Brain (organoid and tissue), 16 donors: ENCODE measurements at places on chromosomes 5 and 9.

- DNase-seq, result no peak
Measured at GRCh38 chr5:120251898-120252297, 212.2 kb upstream of the PRR16 start.

GRCh38 chr5:33523208-33523771 lies 82.5 kb downstream of the TARS1 start:
- no peak for DNase-seq

- DNase-seq, result no peak
Measured at GRCh38 chr5:55650386-55650785, 61.7 kb downstream of the SLC38A9 start.

DNA sequence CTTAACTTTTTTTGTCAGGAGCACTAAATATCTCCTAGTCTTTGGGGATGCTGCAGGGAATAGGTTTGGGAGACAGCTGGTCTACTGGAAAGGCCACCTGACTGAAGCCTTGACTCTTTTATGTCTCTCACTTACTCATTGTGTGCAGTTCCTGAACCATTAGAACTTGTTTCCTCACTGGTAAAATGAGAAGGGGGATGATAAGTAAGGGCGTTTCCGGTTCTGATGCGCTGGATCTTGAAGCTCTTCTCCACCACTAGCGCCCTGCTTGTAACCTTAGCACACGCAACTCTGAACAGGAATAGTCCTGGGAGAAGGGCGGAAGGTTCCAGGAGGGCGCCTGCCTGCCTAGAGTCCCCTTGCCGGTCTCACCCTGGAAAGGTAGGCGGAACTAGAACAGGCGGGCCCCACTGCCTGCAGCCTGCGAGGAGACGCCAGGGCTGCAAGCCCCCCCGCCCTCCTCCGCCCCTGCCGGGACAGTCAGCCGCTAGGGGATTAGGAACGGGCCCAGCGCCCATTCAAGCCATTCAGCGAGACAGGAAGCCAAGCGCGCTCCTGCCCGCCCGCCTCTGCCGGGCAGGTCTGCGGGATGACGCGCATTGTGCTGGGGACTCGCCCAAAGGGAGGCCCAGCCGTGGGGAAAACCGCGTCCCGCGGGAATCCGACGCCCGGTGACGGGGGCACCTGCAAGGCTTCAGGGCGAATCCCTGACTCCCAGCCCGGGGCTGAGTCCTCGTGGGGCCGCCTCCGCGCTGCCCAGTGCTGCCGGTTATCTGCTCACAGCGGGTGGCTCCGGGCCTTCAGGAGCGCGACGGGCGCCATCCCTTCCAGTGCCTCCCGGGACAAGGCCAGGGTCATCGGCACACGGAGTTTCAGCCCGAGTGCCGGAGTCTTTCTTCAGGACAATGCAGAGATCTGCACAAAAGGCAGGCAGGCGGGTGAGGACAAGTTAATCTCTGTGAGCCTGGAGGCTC lies 44.0 kb upstream of the XPA start:
- peak; percentile 55 for DNase-seq

DNA sequence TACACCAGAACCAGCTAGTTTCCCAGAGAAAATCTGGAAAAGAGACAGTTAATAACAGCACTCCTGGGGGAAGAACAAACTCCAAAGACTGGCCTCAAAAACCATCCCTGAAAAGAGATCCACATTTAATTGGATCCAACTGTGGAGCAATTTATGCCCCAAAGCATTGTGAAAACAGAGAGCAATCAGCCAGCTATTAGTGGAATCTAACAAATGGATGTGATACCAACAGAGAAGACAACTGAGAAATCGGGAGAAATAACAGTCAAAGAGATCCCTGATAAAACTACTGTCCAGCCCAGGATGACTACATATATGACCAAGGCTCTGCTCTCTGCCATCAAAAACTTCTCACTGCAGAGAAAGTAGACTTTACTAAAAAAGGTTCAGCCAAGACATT lies 40.5 kb upstream of the TRIO start:
- no peak for DNase-seq

- DNase-seq, result no peak
Measured at GRCh38 chr5:34538026-34538672, 118.0 kb upstream of the RAI14 start.

DNA sequence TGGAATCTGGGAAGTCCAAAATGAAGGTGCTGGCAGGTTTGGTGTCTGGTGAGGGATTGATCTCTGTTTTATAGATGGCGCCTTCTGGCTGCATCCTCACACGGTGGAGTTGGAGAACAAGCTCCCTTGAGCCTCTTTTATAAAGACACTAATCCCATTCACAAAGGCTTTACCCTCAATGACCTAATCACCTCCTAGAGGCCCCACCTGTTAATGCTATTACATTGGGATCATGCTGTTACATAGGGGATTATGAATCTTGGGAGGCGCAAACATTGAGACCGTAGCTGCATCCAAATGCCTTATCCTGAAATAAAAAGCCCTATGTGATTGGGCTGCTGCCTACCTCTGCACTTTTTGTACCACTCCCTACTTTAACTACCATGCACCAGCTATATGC lies 197.1 kb upstream of the HMHB1 start:
- DNase-seq, result no peak

DNA sequence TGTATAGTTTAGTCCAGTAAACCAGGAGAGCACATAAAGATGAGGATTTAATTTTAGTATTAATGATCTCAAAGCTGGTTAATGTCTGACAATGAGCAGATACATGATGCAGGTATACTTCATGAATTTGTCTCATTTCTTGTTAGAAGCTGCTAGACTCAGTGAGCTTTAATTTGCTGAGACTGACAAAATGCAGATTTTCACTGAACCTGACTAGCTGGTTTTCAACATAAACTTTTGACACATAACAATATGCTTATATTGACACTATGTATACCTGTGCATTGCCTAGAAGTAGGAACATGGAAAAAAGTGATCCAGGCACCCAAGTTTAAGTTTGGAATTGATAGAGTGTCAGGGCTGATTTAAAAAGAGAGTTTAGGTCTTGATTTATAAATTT lies 10.8 kb downstream of the UBLCP1 start:
- DNase-seq, result no peak

DNA sequence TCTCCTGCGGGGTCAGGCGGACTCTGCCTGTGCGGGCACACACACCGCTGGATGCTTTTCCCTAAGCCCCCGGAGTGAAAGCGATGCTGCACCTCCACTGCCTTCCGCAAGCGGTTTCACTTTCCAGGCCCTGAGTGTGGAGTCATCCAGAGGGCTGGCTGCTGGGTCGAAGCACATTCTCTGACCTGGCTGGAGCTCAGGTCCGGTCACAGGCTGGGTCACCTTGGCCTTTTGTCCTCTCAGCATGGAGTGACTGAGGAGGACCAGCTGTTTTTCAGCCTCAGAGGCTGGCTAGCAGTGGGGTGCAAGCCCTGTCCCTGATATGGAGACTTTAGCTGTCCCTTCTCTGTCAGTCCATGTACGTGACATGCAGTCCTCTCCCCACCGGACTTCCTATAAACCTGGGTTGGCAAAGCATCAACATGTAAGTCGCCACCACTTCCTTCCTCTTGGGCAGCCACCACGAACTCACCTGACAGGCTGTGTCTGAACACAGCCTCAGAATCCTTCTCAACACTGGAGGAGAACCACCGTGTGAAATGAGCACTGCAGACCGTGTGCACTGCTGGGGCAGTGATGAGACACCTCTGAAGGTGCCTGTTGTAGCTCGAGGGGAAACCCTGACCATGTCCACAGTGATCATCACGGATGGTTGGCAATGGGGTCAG lies 51.3 kb downstream of the GADD45G start:
- no peak for DNase-seq

DNA sequence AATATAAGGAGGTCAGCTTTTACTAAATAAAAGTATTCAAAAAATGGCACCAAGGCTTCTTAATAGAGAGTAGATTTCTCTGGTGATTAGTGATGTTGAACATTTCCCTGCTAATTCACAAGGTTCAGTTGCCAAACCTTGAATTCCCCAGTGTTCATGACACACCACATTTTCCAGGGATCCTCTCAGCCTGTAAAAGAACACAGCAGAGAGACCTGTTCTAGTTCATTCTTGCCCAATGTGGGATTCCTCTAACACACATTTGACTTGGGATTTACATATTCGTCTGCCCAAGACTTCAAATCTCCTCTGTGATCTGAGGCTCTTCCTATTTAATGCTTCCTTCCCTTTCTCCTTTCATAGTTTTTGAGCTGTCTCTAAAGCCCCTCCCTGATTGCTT lies 273.2 kb upstream of the CDH9 start:
- no peak for DNase-seq

DNA sequence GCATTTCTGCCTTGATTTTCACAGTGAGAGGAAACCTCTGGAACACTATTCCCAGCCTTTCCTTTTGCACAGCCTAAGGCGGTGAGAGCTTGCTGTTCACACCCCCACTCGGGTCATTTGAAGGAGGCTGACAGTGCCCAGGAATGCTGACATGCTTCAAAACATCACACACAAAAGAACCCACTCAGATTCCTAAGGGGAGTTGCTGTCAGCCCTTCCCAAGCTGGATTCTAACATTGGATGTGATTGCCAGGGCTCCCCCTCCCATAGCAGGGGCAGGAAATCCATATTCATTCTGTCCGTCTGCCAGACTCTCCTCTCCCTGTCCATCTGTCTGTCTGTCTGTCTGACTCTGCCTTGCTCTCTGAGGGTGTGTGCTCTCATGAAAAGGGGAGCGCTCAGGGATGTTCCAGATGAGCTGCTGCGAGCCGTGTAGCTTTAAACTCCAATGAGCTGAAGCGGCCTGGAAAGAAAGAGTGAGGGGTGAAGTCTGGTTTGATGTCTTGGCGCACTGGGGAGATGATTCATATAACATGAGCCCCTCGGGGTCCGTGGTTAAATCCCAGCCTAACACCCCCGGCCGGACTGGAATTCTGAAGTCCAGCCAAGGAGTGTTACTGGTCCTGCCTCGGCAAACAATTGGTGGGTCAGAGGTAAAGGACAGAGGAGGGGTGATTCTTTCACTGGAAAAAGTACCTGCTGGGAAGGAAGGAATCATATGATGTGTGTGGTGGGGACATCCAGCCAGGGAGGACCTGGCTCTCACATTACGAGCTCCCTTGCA lies 517.0 kb downstream of the CCDC171 start:
- DNase-seq, result peak; percentile 54

DNA sequence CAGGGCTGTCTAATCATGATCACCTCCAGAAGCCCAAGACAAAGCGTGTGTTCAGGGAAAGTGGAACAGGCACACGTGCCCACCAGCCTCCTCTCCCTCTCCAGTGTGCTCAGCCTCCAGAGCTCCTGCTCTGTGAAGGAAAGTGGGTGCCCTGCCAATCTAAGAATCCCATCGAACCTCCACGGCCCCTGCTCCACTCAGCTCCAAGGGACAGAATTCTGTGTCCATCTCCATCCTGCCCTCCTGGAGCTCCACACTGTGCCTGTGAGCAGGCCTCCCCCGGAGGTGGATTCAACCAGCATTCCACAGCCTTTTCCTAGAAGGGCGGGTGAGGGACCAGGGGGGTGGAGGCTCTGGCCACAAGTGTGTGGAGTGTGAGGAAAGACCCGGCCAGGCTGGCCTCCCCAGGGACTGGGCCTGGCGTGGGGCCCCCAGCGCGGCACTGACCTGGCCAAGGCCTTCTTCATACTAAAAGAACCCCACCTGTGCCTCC lies 6.0 kb downstream of the EEIG1 start:
- DNase-seq, result peak; percentile 56

- DNase-seq, result no peak
Measured at GRCh38 chr9:80784647-80785046, 904.7 kb downstream of the TLE1 start.

DNA sequence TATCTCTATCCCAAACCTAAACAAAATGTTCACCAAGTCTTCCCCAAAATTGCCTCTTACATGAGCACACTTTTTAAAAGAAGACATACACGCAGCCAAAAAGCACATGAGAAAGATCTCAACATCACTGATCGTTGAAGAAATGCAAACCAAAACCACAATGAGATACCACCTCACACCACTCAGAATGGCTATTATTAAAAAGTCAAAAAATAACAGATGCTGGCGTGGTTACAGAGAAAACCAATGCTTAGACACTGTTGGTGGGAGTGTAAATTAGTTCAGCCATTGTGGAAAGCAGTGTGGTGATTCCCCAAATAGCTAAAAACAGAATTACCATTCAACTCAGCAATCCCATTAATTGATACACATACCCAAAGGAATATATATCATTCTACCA lies 83.8 kb downstream of the SEMA5A start:
- DNase-seq, result no peak

- DNase-seq, result no peak
Measured at GRCh38 chr5:99674101-99674500, 745.3 kb upstream of the CHD1 start.

DNA sequence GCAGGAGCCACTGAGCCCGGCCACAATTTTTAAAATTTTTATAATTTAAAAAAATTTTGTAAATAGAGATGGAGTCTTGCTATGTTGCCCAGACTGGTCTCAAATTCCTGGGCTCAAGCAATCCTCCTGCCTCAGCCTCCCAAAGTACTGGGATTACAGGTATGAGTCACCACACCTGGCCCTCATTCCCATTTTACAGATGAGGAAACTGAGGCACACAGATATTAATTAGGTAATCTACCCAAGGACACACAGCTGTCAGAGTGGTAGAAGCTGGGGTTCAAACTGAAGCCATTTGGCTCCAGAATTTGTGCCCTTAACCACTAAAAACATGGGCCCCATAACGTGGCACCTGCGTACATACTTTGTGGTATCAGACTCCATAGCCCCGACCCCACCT lies 7.5 kb downstream of the TRUB2 start:
- no peak for DNase-seq

DNA sequence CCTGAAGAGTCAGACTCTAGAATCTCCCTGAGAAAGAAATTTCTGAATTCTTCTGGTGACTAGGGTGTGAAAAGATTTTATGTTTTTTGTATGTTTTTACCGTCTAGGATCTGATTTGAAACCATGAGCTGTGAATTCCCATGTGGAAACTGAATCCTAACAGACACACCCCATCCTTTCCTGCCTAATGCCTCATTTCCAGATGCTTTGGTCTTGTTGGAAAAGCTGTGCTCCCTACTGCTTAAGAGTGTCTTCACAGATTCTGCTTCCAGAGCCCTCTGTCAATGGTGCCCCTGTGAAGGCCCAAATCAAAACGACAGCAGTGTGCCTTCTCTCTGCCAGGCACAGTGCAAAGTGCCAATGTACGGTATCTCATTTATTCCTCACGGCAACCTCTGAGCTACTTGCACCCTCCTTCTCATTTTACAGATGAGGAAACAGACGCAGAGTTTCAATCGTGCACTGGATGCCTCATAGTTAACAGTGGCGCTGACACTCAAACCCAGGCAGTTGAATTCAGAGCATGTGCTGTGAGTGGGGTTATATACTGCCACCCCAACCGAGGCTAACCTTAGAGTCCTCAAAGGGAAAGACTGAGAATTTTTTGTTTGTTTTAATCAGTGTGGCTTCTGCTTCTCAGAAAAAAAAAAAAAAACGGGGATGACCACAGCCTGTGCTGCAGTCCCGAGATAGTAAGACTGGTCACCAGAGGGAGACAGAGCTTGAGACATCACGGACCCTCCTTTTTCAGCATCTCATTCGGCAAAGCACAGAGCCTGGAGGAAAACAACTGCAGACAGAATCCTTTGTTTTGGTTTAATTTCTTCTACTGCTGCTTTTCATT lies 188.4 kb downstream of the SNCAIP start:
- peak; percentile 85 for DNase-seq

- peak; percentile 80 for DNase-seq
Measured at GRCh38 chr9:92608909-92609445, 61.0 kb downstream of the IPPK start.
